ENCODE measurements at places on chromosomes 1 and 21.

DNA sequence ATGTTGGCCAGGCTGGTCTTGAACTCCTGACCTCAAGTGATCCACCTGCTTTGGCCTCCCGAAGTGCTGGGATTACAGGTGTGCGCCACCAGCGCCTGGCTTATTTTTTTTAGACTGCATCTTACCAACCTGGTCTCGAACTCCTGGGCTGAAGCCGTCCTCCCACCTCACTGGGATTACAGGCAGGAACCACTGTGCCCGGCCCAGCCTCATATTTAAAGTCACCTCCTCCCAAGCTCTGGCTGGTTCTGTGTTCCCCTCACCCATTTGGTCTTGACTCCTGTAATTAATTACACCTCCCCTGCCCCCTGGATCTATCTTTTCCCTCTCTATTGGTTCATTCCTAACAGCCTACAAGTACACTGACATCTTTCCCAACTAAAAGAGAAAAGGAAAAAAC is 1.7 kb upstream of the EXOSC10 start:
- no peak for DNase-seq

- no peak for DNase-seq
These were observed 23.3 kb downstream of the NGF start for GRCh38 chr1:115314765-115315164.

DNA sequence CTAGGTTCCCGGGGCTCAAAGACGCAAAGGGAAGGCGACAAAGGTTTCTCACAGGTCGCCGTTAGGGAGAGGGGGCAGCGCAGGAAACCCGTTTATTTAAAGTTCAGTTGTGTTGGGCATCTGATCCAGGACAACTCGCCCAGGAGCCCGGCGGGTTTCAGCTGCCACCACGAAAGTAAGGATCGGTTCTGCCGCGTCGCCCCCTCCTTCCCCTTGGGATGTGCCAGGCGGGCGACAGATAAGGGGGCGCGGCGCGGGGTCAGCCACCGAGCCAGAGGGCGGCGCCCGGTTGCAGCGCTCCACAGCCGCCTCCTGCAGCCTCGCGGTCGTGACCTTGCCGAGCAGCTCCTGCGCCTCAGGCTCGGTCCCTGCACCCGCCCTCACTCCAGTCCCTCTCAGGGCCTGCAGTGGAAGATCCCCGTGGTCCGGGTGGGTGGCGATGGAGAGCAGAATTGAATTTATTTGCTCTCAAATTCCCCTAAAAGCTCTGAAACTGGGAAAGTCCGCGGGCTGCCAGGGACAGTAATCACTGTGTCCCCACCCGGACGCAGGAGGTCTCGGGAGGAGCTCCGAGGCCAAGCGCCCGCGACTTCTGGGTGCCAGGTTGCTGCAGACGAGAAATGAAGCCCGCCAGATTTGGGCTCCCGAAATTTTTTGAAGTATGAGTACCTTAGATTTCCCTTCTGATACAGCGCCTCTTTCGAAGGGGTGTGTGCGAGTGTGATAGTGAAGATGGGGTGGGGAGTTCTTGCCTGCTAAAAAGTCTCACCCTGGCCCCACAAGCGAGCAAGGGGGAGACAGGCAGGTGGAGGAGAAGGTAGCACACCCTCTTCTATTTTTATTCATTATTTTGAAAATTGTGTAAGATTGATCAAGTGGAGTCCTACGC is 28.4 kb upstream of the NFIA start:
- DNase-seq, result no peak

DNA sequence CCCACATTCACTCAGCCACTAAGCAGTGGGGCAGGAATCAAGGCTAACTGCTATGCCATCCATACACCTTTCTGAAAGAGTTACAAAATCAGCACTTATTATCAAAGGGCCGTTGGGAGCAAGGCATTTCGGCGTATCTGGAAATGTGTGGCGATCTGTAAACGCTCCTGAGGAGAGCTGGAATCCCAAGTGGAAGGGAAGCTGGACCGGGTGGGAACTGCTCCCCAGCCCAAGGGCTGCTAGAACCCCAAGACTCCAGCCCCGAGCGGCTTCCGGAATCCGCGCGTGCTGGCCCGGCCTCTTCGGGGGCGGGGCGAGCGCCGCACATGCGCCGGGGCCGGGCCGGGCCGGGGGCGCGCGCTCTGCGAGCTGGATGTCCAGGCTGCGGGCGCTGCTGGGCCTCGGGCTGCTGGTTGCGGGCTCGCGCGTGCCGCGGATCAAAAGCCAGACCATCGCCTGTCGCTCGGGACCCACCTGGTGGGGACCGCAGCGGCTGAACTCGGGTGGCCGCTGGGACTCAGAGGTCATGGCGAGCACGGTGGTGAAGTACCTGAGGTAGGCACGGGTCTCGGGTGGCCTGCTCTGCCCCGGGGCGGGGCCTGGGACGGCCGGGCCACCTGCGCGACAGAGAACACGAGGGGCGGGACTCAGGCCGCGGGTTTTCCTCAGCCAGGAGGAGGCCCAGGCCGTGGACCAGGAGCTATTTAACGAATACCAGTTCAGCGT is at the start of gene NAXE:
TSS of gene NAXE (plus strand) at position 345 of the 726 bp plus-strand sequence. CDS start at position 374, 29 bp downstream.
- DNase-seq, result peak; percentile 57

DNA sequence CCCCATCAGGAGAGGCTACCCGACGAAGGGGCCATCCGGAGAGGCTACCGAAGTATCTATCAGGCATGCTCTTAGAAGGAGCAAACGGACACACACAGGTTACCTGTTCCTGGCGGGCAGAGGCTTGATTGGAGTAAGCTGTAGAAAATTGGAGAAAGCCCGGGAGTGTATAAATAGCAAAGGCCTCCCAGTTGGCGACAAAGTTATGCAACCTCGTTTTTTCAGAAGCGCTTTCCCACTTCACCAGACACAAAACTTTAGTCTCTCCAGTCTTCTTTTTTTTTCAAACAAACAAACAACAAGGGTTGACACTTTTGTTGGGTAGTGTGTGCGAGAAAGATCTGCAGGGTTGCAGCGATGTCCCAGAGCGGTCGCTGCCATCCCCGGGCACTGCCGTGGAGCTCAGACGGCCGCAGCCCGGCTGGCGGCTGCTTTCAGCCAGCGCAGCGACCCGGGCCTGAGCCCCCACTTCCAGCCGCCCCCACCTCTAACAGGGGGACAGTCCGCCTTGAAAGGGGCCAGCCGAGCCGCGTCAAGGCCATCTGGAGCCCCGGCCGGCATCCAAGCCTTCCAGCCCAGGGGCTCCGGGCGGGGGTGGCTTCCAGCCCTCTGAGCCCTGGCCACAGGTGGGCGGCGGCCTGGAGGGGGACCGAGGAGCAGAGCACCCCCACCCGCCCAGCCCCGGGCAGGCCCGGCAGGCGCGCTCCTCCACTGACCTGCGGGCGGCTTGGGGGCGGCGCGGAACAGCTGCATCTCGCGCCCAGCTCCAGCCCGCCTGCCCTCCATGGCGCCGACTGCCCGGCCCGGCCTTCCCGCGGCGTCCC is 616 bp downstream of the MCOLN3 start:
- peak; percentile 7 for DNase-seq

DNA sequence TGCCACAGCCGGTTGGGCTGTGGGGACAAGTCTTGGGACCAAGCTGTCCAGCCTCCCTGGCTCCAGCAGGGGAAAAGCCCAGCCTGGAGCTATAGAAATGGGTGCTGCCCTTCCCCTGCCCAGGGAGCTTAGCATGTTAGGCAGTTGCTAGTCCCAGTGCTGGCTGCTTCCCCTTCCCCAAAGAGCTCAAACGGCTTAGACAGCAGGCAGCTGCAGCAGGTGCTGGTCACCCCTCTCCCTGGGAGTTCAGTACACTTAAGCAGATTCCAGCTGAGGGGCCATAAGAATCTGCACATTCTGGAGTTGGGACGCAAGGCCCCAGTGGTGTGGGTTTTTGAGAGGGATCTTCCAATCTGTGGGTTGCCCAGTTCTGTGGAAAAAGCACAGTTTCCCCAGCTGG is 11.1 kb upstream of the REG4 start:
- no peak for DNase-seq

GRCh38 chr21:41620982-41621381 is 113.0 kb upstream of the TMPRSS2 start:
- no peak for DNase-seq

DNA sequence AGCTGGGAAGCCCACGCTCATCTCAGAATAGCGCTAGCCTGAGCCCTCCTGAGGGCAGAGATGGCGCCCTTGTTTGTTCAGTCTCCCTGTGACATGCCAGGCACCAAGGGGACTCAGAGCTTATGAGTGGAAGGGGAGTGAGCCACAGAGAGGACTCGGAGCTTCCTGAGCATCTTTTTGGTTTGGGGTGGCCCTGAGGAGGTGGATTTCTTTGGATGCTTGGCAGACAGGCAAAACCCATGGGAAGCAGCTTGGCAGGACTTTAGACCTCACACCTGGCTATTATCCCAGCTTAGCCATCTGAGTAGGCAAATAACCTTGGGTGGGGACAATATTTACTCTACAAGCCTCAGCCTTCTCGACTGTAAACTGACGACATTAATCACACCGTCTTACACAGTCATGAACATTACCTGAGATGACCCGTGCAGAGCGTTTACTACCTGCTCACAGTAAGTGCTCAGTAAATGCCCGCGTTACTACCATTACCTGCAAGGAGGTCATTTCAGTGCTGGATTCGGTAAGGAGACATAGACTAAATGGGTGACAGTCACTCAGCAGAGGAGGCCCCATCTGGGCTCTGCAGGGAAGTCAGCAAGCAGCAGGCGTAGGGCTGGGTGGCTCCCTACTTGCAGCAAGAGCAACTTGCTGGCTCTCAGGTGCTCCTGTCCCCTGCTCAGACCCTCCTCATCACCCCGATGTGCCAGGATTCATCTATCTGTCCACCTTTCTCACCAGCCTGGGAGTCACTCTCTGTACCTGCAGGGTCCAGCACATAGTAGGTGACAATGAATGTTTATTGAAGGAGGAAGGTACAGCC is 54.9 kb downstream of the KLHDC7A start:
- no peak for DNase-seq

DNA sequence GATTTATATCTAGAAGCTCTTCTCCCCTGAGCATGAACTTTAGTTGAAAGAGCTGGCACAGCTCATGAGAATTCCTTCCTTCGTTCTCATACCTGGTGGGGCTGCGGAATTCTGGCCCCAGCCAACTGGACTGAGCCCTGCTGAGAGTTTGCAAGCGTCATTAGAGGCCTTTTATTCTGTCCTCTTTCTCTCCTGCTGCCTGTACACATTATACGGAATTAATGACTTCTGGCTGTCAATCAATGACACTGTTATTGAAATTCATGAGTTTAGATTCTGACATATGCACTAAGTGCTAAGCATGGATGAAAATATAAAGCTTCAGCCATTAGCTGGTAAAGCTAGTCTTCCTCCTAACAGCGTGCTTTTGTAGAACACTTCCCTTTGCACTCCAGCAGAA is 27.5 kb downstream of the KAZN start:
- no peak for DNase-seq

DNA sequence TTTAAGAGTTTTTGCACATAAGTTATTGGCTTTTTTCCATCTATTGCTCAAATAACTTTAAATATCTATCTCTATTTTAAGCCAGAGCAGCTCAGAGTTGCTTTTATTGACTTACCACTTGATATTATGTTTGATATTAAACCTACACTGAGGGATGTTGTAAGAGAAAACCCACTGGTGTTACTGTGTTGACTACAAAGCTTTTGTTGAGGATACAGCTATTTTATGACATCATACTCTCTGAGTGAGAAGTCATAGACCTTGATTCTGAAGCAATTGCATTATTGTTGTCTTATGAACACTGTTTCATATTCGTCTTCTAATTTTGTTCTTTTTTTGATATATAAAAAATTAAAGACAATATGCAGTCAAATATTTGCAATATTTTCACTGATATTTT is 560.4 kb downstream of the PTBP2 start:
- no peak for DNase-seq

- no peak for DNase-seq
These were observed 76.8 kb downstream of the SLC45A1 start for GRCh38 chr1:8394456-8395321.

GRCh38 chr1:15994590-15995351 is 9.3 kb upstream of the SRARP start:
- peak; percentile 64 for DNase-seq

DNA sequence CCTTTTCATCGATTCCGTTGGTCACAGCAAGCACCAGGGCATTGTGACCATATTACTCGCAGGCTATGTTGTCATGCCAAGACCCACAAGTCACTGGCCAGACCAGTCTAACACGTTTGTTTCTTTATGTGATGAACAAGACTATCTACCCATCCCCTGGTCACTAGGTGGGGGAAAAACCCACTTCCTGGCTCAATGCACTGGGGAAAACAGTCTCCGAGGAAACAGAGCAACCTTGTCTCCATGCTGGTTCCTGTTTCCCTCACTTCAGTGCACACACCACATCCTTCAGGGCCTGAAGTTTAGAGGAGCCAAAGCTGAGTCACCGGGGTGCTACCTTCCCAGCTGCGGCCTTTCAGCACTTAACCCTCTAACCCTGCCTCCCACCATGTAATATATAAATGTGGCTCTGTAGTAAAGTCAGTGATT is 20.9 kb downstream of the ERICH3 start:
- DNase-seq, result no peak

DNA sequence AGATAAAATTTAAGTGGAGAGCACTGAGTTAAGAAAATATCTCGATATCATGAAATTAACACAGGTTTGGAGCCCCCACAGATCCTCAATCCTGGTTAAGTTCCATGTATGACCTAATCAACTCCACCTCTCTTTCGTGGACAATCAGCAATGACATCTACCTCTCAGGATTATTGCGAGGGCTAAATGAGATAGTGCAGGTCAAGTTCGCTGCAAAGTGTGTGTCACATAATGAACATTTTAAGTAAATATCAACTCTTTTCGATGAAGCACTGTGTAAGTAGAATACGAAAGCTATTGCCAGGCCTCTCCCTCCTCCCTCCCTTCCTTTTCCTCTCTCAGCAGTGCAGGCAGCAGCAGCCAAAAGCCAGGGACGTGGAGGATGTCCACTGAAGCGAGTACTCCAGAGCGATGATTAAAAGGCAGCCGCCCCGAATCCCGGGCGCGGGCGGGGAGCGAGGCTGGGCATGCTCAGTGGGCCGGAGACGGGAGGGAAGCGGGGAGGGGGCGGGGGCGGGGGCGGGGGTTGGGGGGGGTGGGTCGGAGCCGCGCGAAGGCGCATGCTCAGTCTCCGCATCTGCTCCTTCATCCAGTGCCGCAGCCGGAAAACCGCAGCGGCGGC is at the start of gene CAMSAP2:
TSS of gene CAMSAP2 (plus strand) at position 567 of the 622 bp plus-strand sequence. CDS start 935 bp downstream, outside the sequence.
- peak; percentile 87 for DNase-seq

- DNase-seq, result no peak
These were observed 21.7 kb upstream of the ANKRD13C start for GRCh38 chr1:70376196-70376595.

GRCh38 chr21:38264571-38264970 is 7.8 kb downstream of the KCNJ15 start:
- DNase-seq, result no peak

- no peak for DNase-seq
These were observed 1246.3 kb downstream of the NCAM2 start for GRCh38 chr21:22244516-22244915.

- DNase-seq, result no peak
These were observed 20.8 kb upstream of the PDZK1IP1 start for GRCh38 chr1:47210666-47211065.
